Activated B cell treated with CpG ODN at 0.5 μM for 24 hours (primary cell): ENCODE measurements at places on chromosomes 16 and 17.

DNA sequence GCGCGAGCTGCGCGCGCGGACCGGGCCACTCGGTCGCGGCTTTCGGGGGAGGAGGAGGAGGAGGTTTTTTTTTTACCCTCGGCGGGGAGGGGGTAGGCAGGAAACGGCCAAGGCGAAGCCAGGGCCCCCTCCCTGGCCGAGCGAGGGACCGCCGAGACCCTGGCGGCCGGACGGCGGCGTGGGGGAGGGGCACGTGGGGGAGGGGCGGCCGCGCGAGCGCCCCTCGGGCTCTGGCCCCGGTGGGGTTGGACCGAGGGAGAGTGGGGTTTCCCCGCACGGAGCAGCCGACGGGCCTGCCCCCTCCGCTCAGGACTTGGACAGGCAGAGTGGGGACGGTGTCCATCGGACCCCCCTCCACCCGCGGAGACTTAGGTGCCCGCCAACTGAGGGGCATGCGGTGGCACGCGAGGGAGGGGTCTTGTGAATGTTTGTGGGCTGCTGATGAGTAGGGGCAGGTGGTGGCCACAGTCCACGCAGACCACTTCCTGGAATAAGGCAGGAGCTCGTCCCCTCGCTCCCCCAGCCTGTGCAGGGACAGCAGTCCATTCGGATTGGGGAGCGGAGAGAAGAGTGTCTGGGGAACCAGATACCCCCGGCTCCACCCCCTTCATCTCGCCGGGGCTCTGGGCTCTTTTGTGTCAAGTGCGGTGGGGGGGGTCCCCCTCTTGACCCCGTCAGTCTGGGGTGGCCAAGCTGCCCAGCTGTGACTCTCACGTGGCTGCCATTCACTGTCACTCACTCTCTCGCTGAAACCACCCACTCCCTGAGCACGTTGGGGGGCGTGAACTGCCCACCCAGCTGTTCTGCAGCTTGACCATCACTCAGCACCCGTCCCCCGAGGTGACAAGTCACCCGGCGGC lies 3.0 kb upstream of the CHD3 start:
- H3K4me1 ChIP-seq: peaks cover 8% of the 10 kb centered on the region
- no peak overlapping the region for H3K4me3 ChIP-seq
- peaks cover 10% of the 10 kb centered on the region for H3K36me3 ChIP-seq

DNA sequence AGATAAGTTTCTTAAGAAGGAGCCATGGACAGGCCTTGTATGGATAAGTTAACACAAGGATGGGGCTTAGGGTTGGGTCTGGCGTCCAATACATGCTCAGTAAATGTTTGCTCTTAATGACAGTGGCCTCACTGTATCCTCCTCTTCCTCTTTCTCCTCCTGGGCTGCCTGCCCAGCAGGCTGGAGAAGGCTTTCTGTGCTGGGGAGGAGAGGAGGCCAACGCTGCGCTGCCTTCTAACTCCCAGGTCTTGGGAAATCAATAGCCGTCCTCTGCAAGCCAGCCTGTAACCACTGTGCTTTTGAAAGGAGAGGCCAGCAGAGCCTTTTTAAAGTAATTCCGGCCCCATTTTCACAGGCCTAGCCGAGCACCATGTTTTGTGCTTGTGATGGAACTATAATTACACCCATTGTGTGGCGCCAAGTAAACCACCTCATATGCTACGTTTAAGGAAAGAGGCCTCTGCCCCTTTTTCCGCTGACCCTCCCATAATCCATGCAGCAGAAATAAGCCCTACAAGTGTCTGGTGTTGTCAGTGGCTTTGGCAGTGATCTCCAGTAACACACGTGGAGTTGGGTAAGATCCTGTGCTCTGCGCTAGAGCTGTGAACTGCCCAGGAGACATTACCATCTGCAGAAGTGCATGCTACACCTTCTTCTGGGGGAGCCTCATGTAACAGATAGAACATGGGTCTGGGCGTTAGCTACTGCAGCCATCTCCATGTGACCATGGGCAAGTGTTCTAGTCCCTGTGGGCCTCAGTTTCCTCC lies 368.2 kb downstream of the SNX29 start:
- no peak overlapping the region for H3K27ac ChIP-seq
- DNase-seq: no peak
- H3K27me3 ChIP-seq: no peaks in the 10 kb centered on the region

DNA sequence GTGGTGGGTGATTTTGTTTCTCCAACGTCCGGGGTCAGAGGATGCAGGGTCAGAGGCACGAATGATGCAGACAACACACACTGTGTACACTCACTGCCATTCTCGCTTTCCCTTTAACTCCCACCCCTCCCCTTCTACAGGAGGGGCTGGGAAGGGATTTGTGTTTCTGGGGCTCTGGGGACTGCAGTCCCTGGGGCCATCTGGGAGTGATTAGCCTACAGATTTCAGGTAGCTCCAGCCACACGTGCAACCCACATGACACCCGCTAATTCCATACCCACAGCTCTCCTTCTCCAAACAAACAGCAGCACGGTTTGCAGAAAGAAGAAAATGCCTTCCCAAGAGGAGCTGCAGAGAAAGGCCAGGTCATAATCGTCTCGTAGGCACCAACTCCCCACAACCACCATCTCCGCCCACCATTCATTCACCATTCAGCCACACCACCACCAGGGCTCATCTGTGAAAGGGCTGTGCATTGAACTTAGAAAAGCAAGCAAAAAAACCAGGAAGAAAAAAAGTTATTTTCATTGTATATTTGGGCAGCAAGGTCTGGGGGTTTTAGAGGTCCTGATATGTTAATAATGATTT lies 9.4 kb upstream of the SOX9 start:
- no peak for DNase-seq
- peaks cover 29% of the 10 kb centered on the region for H3K27me3 ChIP-seq

DNA sequence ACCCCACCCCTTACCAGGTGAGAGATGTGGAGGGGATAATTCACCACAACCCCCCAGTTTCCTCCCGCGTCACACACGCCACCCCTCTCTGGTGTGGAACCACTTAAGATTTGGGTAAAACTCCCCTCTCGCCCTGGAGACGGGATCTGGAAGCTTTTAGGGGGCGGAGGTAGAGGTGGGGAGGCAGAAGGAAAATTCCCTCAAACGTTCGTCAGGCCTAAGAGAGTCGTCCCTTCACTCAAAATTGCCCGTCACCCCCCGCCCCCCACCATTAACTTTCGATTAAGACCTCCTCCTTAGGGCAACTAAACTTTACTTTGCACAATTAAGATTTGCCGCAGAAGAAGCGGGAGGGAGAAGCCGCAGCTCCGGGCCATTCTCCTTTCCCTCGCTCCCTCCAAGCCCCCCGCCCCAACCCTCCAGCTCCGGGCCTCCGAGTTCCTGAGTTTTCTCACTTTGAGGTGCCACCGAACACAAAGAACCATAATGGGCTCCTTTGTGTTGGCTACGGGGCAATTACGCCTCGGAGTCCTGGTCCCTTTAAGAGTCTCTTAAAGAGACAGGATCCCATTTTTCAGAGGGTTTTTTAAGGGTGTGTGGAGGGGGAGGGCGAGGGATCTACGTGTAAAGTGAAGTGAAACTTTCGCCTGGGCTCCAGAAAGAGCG lies 985 bp upstream of the FZD2 start:
- H3K36me3 ChIP-seq: peaks cover 5% of the 10 kb centered on the region
- H3K27ac ChIP-seq: peak overlapping the region; percentile 90
- DNase-seq: peak; percentile 30
- H3K4me1 ChIP-seq: peaks cover 26% of the 10 kb centered on the region
- peaks cover 23% of the 10 kb centered on the region for H3K27me3 ChIP-seq

DNA sequence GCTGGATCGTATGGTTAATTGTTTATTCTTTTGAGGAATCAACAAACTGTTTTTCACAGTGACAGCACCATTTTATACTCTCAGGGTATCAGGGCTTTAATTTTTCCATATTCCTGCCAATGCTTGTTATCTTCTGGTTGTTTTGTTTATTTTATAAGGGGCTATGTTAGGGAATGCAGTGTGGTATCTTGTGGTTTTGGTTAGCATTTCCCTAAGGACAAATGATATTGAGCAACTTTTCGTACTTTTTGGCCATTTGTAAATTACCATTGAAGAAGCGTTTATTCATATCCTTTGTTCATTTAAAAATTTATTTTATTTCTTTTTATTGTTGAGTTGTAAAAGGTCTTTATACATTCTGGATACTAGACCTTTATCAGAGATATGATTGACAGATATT lies 322.0 kb upstream of the SALL1 start:
- H3K4me3 ChIP-seq: no peak overlapping the region
- H3K4me1 ChIP-seq: no peaks in the 10 kb centered on the region
- H3K36me3 ChIP-seq: no peaks in the 10 kb centered on the region
- no peak overlapping the region for H3K27ac ChIP-seq
- DNase-seq: no peak
